ENCODE measurements at places on chromosomes 6 and 20. TPM values are rescaled to one million over a fixed set of nuclear protein-coding genes. Genes with fewer than 3 reads are reported as not detected.

DNA sequence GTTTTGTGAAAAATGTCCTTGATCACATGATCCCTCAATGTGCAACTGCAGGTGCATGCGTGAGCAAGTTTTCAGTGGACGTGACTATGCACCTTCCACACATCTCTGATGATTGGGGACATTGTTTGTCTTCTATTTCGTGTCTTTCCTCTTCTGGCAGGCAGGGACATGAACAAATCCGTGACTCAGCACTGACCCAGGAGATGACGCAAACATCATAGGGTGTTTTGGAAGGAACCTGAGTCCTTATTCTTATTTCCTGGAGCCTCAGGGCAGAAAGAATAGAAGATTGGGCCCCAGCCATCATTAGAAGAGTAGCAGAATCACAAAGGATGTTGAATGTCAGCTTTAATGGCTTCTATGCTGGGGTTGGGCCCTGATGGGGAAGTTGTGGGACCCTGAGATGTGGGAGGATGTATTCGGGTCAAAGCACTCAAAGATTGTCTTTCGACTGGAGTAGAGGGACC is 11.9 kb upstream of the SIRPD start:
- no peak for DNase-seq

- DNase-seq, result no peak
These were observed 2.5 kb downstream of the NPBWR2 start for GRCh38 chr20:64104667-64105451.

GRCh38 chr20:48957053-48957481 is 35.6 kb downstream of the ARFGEF2 start:
- DNase-seq, result no peak

GRCh38 chr6:134614606-134615485 is 296.9 kb upstream of the SGK1 start:
- DNase-seq, result no peak

GRCh38 chr20:1616858-1617434 is 2.9 kb downstream of the SIRPB1 start:
- DNase-seq, result no peak

GRCh38 chr20:62359043-62359490 is 8.0 kb downstream of the LAMA5 start:
- no peak for DNase-seq

- no peak for DNase-seq
These were observed 73.3 kb upstream of the SGK1 start for GRCh38 chr6:134391205-134391604.

DNA sequence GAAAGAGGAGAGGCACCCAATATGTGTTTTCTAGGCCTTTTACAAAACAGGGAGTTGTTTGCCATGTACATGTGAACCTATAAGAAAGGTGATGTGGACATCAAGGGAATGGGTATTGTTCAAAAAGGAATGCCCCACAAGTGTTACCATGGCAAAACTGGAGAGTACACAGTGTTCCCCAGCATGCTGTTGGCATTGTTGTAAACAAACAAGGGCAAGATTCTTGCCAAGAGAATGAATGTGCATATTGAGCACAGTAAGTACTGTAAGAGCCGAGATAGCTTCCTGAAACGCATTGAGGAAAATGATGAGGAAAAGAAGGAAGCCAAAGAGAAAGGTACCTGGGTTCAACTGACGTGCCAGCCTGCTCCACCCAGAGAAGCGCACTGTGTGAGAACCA is 13.1 kb downstream of the QRSL1 start:
- no peak for DNase-seq

- DNase-seq, result no peak
These were observed 26.4 kb downstream of the GDAP1L1 start for GRCh38 chr20:44273231-44274215.

DNA sequence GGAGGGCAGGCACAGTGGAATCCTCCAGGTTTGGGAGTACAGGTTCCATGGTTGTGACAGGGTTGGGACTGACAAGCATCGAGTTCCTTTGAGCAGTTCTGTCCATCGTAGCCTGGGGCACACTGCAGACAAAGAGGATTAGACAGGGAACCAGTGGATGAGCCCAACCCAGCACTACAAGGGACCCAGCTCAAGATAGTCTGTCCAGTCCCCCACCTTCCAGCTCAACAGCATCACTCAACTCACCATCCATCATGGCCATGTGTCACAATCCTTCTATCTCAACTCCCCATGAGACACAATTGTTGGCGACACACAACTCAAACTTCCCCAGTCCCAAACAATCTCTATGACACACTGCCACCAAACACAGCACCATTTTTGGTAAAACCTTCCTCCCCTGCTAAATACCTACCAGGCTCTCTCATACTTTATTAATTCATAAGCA is 11.8 kb upstream of the GPSM3 start:
- no peak for DNase-seq

DNA sequence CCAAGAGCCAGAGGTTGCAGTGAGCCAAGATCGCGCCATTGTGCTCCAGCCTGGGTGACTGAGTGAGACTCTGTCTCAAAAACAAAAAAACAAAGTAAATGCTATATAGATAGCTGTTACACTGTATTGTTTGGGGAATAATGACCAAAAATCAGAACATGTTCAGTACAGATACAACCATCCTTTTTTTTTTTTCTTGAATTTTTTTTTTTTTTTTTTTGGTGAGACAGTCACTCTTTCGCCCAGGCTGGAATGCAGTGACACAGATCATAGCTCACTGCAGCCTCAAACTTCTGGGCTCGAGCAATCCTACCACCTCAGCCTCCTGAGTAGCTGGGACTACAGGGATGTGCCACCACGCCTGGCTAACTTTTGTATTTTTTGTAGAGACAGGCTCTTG is 63.7 kb downstream of the BCAS4 start:
- no peak for DNase-seq

GRCh38 chr6:153044295-153044694 is 41.8 kb upstream of the MTRF1L start:
- DNase-seq, result no peak

DNA sequence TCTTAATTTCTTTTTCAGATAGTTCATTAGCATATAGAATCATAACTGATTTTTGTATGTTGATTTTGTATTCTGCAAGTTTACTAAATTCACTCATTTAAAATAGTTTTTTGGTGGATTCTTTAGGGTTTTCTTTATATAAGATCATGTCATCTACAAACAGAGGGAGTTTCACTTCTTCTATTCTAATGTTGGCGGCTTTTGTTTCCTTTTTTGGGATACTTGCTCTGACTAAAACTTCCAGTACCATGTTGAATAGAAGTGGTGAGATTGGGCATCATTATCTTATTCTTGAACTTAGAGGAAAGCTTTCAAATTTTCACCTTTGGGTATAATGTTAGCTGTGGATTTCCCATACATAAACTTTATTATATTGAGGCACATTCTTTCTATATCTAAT is 296.9 kb downstream of the BCKDHB start:
- no peak for DNase-seq

DNA sequence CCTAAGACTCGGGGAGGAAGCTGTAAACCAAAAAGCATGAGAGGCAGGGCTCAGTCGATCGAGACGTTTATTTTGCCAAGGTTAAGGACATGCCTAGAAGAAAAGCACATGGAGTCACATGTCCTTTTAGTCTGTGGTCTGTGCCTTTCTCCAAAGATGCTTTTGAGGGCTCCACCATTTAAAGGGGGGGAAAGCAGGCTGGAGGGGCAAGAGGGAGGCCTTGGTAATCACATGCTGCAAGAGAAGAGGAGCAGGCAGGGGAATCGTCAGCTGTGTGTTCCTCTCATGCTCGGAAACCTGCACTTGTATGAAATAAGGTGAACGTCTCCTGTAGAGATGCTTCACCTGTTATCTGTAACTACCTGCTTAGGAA is 9.1 kb upstream of the YTHDF1 start:
- DNase-seq, result no peak

PGC gene
- total RNA-seq, result not detected

IL17A gene
- total RNA-seq, result not detected

SLC22A1 gene
- 2.5 TPM for total RNA-seq

HLA-F gene
- total RNA-seq, result 1,143 TPM

CPXM1 gene
- total RNA-seq, result 1.2 TPM

MRAP2 gene
- total RNA-seq, result not detected

ZNF334 gene
- 0.25 TPM for total RNA-seq

SLC22A16 gene
- 0.54 TPM for total RNA-seq
